ENCODE measurements at places on chromosomes 13 and 19. TPM values are rescaled to one million over a fixed set of nuclear protein-coding genes. Genes with fewer than 3 reads are reported as not detected.

ZNF285 gene
- total RNA-seq: 3.0 TPM

FUT3 gene
- total RNA-seq: not detected

ZNF610 gene
- 6.5 TPM for total RNA-seq

BRCA2 gene
- 7.8 TPM for total RNA-seq

MTRF1 gene
- total RNA-seq: 8.6 TPM

KIR3DL2 gene
- total RNA-seq: not detected

GNA15 gene
- total RNA-seq: not detected

SMARCA4 gene
- 112 TPM for total RNA-seq

NCR1 gene
- total RNA-seq: 5.4 TPM

GRCh38 chr19:7068599-7068998, 904 bp upstream of the ZNF557 start:
- DNase-seq: no peak

GRCh38 chr13:80262051-80262695, 78.8 kb downstream of the SPRY2 start:
- DNase-seq: peak; percentile 4

DNA sequence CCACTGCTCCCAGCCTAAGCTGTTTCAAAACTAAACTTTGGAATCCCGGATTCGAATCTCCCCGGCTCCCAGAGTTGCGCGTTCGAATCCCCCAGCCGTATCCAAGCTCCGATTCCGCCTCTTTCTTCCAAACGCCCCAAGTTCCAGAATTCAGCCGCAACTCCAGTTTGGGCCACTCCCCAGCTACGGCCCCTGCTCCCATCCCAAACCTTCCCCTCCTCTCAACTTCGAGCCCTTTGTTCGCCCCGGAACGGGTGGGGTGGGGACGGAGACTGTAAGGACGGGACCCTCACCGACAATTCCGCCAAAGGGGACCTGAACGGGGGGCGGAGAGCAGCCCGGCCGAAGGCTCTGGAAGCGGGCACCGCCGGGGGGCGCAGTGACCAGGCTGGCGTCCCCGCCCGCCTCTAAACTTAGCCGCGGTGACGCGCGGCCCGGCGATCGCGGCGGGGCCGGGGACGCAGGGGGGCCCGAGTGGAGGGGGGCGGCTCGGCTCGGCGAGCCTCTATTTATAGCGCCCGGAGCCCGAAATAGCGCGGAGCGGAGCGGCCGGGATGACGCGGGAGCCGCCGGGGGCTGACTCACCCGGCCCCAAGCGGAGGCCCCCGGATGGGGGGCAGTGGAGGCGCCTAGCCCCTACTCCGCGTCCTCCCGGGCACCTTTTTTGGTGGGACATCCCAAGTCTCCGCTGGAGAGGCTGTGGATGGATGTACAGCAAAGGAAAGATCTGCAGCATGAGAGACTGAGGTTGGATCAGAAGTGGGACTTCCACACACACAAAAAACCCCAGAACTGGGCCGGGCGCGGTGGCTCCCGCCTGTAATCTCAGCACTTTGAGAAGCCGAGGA, 4.9 kb upstream of the ERCC1 start:
- DNase-seq: peak; percentile 53

GRCh38 chr13:71935166-71935840, 68.3 kb upstream of the DACH1 start:
- DNase-seq: no peak

GRCh38 chr19:52139252-52140031, at the start of gene ZNF616:
ZNF616 (minus strand) TSS chr19:52139938; CDS start chr19:52130512, 9,426 bp downstream.
- DNase-seq: peak; percentile 96

DNA sequence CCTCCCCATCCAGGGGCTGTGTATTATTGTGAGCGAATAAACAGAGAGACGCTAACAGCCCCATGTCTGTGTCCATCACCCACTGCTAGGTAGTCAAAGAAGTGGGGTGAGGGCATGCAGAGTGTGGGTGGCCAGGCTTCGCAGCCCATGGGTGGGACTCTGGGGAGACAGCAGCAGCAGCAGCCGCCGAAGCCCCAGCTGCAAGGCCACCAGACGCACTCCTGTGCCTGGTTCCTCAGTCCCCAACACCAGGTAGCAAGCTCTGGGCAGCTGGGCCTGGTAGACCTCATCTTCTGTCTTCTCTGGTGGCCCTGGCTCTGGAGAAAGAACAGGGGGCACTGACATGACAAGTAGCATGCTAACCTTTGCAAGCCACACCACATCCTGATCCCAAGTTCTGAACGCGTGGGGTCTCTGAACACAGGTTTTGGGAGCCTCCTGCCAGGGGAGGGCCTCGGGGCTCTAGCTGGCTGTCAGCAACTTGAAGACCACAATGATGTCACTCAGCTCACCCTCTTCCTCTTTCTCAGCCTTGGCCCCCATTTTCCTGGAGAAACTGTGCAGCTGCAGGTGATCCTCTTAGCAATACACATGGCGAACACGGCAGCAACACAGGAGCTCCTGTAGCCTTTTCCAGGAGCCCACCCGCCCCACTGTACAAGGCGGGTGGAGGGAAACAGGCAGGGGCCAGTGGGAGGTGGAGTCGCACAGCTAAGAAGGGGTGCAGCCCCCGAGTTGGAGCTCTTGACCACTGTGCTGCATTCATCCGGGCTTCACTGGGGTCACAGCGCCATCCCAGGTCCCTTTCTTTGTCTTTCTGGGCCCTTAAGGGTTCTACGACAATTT, 5.8 kb downstream of the FUZ start:
- no peak for DNase-seq

GRCh38 chr13:74743992-74744391, 609.8 kb upstream of the KLF12 start:
- DNase-seq: no peak

DNA sequence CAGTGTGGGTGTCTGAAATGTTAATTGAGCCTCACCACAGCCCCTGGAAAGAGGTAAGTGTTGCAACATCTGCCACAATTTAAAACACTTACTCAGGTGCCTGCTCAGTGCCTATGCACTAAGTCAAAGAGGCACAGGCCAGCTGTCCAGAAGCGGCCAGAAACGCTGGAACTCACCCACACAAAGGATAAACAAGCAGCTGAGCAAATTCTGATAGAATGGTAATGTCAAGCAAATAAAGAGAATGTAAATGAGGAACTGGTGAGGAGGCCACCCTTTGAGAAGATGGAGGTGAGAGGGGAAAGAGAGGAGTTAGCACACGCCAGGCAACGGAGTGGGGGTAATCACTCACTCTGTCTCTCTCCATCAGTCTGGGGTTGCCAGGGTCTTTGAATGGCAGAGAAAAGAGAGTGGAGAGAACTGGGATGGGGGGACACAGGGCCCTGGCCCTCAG, 67.7 kb upstream of the SERP2 start:
- DNase-seq: peak; percentile 55

DNA sequence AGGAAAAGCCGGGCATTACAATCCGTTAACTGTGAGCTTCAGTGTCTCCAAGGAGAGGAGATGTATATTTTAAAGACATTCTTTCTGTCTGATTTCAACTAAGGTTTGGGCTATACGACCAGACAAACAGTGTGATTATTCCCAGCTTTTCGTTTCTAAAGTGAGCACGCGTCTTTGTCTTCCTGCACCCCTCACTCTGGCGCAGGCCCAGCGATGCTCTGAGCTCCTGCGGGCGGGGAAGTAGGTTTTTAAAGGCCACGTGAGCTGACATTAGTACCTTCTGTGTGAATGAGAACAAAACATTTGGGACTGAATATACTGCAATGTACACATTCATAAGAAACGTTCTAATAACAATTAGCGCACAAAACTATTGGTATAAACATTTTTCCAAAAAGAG, 15.3 kb upstream of the RANBP3 start:
- DNase-seq: no peak

- DNase-seq: no peak
These were observed 967 bp upstream of the TPT1 start for GRCh38 chr13:45341799-45342500.

DNA sequence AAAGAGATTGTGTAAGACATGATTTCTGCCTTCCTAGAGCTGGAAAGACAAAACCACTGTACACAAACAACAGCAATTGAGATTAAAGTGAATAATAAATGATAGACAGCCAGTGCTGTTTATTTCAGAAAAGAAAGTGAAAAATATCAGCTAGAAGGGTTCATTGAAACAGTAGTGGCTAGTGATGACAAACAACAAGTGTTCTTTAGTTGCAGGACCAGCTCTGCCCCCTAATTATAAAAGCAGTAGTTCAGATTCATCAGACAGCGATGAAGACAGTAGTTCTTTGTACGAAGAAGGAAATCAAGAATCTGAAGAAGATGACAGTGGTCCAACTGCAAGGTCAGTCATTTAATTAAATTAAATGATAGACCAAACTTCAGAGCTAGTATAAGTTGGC, 14.8 kb downstream of the GPALPP1 start:
- no peak for DNase-seq

DNA sequence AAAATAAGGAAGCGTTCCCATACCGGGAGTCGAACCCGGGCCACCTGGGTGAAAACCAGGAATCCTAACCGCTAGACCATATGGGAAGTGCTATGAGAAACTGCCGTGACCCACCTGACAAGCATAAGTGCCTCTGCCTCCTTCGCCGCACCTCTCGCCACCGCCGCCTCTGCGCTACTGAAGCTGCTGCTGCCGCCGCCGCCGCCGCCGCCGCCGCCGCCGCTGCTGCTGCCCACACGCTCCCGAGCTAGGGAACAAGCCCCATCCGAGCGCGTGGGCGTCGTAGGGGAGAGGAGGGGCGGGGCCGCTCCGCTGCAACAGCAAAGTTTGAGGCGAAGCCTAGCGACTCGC, 610 bp upstream of the WBP4 start:
- DNase-seq: peak; percentile 89
